Daoy (cell line): ENCODE measurements at places on chromosomes 1 and 21.

- DNase-seq, result no peak
Measured at GRCh38 chr21:41052820-41053555, 115.0 kb upstream of the BACE2 start.

DNA sequence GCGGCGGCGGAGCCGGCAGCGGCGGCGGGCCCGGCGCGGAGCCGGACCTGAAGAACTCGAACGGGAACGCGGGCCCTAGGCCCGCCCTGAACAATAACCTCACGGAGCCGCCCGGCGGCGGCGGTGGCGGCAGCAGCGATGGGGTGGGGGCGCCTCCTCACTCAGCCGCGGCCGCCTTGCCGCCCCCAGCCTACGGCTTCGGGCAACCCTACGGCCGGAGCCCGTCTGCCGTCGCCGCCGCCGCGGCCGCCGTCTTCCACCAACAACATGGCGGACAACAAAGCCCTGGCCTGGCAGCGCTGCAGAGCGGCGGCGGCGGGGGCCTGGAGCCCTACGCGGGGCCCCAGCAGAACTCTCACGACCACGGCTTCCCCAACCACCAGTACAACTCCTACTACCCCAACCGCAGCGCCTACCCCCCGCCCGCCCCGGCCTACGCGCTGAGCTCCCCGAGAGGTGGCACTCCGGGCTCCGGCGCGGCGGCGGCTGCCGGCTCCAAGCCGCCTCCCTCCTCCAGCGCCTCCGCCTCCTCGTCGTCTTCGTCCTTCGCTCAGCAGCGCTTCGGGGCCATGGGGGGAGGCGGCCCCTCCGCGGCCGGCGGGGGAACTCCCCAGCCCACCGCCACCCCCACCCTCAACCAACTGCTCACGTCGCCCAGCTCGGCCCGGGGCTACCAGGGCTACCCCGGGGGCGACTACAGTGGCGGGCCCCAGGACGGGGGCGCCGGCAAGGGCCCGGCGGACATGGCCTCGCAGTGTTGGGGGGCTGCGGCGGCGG, 1.0 kb downstream of the ARID1A start:
- DNase-seq, result peak; percentile 42

DNA sequence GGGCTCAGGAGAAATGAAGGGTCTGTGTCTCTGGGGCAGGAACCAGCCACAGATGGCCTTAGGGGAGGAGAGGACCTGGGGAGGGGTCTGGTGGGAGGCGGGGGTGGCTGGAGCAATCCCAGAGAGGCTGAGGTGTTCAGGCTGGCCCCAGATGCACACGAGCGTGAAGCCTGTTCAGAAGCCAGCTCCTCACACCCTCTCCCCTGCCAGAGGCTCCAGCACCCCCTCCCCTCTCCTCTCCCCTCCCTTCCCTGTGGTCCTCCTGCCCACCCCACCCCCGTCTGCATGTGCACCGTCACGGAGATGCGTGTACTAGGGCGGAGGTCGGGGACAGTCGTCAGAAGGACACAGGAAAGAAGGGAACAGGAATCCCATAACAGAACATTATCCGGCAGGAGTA, 115.0 kb upstream of the COL6A1 start:
- DNase-seq, result no peak

DNA sequence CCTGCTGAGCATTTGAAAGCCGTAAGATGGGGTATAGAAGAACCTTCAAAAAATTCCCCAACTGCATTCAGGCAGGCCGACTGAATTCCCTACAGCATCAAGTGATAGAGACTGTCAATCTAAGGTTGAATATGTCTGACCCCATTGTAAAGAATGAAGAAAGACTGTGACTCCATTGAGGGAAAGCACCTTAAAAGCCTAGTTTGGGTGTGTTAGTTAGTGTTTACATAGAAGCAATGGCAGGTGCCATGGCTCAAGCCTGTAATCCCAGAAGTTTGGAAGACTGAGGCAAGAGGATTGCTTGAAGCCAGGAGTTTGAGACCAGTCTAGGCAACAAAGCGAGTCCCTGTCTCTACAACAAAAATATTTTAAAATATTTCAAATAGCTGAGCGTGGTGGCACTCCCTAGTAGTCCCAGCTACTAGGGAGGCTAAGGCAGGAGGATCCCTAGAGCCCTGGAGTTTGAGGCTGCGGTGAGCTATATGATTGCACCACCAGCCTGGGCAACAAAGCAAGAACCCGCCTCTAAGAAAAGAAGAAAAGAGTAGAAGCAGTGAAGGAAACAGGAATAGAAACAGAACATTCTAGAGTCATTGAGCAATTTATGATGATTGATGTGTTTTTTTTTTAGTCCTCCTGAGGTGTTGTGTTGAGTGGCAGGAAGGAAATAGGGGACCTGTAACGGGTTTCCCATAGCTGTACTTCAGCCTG, 15.4 kb downstream of the POLR3GL start:
- no peak for DNase-seq

- DNase-seq, result no peak
Measured at GRCh38 chr1:2253797-2254480, 25.8 kb downstream of the SKI start.

DNA sequence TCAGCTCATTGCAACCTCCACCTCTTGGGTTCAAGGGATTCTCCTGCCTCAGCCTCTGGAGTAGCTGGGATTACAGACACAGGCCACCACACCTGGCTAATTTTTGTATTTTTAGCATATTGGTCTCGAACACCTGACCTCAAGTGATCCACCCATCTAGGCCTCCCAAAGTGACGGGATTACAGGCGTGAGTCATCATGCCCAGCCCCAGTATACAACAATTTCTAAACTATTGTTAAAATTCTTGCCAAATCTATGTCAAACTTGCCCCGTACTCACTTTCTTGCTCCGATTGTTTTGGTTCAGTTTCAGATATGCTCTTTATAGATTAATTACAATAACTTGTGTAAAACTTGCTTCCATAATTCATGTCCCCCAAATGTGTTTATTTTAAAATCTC, 4.1 kb downstream of the RGS18 start:
- no peak for DNase-seq

DNA sequence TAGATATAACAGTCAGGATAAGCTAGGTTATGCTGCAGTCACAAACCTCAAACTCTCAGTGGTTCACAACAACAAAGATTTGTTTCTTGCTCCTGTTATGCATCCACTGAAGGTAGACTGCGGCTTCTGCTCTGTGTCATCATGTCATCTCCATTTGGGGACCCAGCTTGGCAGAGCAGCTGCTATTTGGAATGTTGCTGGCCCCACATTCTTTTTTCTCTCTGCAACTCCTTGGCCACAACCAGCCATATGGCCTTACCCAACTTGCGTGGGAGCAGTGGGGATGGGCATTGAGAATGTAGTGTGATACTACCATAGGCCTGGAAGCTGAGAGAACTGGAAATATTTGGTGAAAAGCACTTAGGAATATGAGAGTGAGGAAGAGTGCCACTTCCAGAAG, 26.4 kb downstream of the AGO4 start:
- DNase-seq, result no peak

DNA sequence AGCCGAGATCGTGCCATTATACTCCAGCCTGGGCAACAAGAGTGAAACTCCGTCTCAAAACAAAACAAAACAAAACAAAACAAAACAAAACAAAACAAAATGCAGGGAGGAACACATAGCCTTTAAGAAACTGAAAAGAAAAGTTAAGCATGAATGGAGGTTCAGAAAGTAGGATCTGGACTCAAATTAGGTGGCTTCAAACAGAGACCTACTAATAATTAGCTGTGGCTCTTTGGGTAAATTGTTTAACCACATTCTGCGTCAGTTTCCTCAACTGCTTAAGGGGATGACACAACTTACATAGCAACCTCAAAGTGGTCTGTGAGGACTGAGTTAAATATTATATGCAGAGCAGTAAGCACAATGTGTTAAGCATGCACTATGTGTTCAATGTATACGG, 458.2 kb downstream of the ADGRL2 start:
- DNase-seq, result no peak

DNA sequence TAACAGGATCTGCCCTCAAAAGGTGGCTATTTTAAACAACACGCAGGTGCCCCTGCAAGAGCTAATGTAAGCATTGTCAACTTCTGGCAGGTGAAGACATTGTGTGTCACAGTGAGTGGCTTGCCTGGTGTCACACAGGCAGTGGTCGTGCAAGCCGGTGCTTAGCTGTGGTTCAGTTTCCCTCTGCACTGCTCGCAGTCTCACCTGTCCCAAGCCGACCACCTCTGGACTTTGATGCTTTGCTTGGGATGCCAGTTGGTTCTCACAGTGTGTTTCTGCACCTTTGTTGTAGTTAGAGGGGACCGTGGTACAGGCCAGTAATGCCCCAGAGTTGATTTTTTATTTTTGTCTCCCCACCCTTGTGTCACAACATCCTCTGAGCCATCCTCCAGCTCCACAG, 85.2 kb downstream of the UCK2 start:
- DNase-seq, result no peak

GRCh38 chr21:29218749-29219148, 80.0 kb upstream of the BACH1 start:
- no peak for DNase-seq

- DNase-seq, result no peak
Measured at GRCh38 chr1:155035936-155036335, 2.3 kb downstream of the DCST1 start.

- no peak for DNase-seq
Measured at GRCh38 chr1:185551008-185551407, 183.2 kb upstream of the HMCN1 start.
